NCI-H1417 treated with DMSO at 0.1 percent for 48 hours (cell line): ENCODE measurements at places on chromosomes 6 and 20.

DNA sequence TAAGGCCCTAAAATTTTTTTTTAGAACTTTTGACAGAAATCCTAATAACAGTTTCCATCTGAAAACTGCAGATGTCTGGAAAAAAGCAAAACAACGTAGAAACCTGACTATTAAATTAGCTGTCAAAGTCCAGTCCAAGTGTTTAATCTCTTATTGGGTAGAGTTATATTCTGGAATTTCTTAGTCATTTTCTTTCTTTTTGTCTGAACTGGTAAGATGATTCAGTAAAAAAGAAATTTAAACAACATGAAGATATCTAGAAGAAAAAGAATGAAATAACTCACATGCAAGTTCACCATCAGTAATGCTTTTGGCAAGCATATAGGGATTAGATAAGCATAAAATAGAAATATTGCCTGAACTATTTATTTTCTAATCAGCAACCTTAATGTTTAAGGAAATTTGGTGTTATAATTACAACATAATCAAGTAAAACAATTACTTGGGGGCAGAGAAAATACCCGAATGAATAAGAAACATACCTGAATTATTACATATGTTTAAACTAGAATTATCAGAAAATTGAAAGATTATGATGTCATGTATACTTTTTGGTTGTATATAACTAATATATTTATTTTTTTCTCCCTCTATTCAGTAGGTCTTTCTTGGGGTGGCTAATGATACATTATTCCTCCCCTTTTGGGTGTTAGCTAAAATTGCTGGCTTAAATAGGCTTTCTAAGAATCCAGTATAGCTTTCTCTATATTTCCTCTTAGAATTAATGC, 51.1 kb downstream of the FAM83B start:
- DNase-seq: no peak

DNA sequence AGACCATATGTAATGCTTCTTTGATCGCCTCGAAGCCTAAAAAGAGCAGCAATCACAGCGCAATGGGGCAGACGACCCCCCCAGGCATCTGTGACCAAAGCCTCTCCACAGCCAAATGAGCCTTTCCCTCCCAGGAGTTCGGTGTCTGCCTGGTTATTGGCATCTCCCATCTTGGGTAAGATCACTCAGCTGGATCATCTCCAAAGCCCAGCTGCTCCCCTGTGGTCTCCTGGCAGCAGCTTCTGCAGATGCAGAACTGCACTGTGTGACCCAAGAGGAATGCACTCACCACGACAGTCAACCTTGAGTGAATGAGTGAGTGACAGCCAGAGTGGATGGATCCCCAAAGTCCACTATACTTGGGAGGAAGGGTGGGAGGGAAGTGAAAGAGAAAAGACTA, 44.8 kb upstream of the IYD start:
- DNase-seq: no peak

- DNase-seq: no peak
Measured at GRCh38 chr20:35891375-35891774, 62.9 kb downstream of the SCAND1 start.

- no peak for DNase-seq
Measured at GRCh38 chr6:48883116-48883515, 579.9 kb downstream of the MMUT start.

GRCh38 chr6:73548458-73549446, 27.9 kb upstream of the EEF1A1 start:
- no peak for DNase-seq

- no peak for DNase-seq
Measured at GRCh38 chr6:41966961-41967311, 25.3 kb upstream of the CCND3 start.

DNA sequence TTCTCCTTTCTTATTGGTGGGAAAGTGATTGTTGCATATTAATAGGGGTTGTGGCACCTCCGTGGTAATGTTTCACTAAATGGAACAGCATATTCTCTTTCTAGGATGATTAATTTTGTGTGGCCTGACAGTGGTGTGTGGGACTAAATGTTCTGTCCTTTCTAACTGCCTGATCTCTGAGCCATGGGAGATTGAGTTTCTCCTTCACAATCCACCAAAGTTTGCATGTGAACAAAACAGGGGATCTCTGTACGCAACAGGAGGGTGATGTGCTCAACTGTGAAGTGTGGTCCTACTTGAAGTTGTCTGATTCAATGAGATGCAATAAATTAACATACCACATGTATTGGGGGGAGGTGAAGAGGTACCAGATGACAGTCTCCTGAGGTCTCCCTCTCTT, 19.3 kb downstream of the BCAS1 start:
- DNase-seq: no peak

- no peak for DNase-seq
Measured at GRCh38 chr20:62141397-62142251, 1.6 kb downstream of the PSMA7 start.

GRCh38 chr20:50372770-50373088, 137.5 kb upstream of the PTPN1 start:
- no peak for DNase-seq

- no peak for DNase-seq
Measured at GRCh38 chr6:146860583-146860982, 261.8 kb downstream of the ADGB start.

DNA sequence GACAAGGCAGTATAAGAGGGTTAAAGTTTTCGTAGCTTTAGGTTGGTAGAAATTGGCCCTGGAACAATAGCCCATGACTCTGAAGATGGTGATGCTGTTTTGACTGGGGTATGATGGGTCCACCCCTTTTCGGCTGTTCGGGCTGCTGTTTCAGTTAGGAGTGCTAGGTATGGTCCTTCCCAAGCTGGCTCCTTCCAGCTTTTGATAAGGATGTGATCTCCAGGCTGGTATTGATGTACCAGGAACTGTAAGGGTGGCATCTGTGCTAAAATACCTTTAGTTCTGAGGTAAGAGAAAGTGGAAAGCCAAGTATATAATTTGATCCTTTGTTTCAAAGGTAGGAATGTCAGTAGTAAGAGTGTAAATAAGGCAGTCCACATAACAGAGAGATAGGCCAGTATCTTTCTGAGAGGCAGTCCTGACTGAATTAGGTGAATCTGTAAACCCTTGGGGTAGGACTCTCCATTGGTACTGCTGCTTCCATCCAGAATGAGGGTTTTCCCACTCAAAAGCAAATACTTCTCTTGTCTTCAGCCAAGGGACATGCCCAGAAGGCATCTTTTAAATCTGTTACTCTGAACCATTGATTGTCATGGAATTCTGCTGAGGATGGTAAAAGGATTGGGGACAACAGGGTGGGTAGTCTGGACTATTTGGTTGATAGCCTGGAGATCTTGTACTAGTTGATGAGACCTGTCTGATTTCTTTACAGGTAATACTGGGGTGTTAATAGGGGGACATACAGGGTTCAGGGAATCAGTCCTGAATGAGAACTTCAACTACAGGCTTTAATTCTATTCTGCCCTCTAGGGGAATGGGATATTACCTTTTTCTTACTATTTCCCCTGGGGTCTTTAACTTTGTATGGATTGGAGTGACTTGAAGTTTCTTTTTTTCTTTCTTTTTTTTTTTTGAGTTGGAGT, 6.1 kb upstream of the ZNFX1 start:
- no peak for DNase-seq

DNA sequence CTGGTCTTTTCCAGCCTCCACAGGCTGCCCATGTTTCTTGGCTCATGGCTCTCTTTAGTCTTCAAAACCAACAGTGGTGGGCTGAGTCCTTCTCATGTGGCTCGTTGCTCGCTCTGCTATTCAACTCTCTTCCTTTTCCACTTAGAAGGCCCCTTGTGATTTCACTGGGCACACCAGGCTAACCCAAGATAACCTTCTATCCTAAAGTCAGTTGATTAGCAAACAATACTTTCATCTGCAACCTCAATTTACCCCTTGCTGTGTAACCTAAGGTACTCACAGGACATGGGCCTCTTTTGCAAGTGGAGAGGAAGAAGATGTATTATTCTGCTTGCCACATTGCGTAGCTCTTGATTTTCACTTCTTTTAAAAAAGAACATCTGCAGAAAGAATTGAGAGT, 79.6 kb downstream of the UTRN start:
- no peak for DNase-seq

GRCh38 chr6:35181308-35181932, 32.3 kb upstream of the SCUBE3 start:
- DNase-seq: no peak

DNA sequence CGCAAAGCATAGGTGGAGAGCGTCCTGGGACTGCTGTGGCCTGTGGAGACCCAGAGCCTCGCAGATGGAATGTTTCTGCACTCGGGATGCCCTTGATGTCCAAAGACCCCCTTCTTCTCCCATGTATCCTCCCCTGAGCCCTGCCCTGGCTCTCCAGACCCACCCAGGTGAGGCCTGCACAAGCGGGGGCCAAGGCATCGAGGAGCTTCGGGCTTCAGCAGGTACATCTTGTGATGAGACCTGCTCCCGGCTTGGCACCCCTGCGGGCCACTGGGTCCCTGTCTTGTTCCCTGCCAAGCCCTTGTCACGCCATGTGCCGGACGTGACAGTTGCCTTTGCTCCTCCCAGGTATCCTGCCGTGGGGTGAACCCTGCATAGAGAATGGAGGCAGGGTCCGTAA, 85.2 kb downstream of the RAMACL start:
- no peak for DNase-seq

DNA sequence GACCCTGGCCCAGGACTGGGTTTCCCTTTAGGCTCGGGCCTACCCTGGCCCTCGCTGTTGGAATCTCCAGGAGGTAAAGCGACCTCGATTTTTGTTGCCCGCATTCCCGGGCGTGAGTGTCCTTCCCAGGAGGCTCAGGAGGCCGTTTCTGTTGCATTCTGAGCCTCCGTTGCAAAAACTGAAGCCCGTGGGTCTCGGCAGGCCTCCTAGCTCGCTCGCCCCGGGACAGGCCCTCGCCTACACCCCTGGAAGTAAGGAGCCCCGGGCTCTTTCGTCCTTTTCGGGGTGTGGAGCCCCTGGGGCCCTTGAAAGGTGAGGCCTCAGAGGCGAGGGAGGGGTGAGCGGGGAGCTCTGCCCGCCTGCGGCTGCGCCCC, 2.3 kb downstream of the NR2E1 start:
- no peak for DNase-seq

- no peak for DNase-seq
Measured at GRCh38 chr6:29959467-29959866, 17.1 kb downstream of the HLA-A start.

DNA sequence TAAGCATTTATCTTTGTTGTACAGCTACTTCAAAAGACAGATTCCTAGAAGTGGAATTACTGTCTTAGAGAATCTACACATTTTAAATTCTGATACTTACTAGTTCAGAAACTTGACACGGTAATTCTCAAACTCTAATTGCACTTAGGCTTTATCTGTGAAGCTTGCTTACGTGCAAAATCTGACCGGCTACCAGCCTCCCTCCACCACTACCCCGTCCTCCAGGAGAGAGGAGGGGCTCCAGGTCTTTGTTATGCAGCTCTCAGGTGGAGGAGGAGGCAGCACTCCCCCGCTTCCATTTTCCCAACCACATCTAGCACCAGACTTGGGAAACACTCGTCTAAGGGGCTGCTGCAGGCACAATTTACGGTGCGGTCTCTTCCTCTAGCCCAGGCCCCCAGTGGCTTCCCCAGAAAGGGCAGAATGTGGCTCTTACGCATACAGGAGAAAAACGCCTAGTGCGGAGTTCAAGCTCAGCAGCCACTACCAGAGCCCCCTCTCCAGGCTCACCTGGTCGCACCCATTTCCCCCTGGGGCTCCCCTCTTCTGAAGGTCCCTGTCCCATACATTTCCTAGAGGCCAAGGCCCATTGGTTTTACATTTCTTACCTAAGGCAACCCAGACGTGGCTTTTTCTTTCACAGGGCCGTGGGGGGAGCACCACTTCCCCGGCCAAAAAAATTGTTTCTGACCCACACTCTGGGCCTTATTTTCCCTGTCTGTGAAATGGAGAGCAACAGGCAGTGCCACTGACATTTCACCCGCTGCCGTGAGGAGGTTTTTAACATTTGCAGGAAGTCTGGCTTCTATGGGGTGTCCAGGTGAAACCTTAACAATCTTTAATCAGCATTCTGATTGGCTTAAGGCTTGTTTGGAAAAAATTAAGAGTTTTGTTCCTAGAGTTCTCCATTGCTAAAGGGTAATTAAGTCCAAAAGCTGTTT, 1.6 kb upstream of the TGIF2 start:
- DNase-seq: no peak

- DNase-seq: no peak
Measured at GRCh38 chr6:141552031-141552430, 580.7 kb upstream of the GJE1 start.

DNA sequence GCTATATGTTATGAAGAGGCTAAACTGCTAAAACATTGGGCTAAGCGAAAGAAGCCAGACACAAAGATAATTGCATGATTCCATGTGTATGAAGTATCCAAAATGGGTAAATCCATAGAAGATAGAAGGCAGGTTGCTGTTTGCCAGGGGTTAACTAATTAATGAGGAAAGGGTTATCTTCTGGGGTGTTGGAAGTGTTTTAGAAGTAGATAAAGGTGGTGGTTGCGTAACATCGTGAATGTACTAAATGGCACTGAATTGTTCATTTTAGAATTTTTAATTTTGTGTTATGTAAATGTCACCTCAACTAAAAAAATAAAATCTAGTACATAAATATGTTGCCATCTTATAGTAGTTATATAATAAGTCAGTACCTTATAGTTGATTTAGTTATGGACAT, 104.4 kb upstream of the ADGRF4 start:
- DNase-seq: no peak

GRCh38 chr6:139149383-139149782, 14.5 kb downstream of the HECA start:
- no peak for DNase-seq

DNA sequence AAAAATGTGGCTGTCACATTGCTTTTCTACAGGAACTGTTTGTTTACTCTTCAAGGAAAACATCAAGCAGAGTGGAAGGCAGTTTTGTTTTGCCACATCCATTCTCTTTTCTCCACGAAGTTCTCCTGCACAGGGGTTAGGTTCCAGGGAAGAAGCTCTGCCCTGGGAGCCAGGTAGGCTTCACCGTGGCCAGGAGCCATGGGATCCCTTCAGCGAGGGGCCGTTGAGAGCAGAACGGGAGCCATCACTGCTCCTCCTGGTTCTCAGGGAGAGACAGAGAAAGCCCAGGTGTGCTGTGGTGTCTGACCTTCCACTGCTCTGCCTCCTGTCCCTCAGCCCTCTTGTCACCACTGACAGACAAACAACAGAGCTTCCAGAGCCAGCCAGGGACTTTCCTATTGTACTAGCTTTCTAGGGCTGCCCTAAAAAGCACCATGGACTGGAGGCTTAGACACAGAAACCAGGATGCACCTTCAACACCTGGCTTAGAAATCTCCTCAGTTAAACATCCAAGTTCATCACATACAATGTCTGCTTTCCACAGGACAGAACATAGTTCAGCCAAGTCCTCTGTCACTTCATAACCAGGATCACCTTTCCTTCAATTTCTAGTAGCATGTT, 75.6 kb upstream of the SLC22A23 start:
- no peak for DNase-seq

- no peak for DNase-seq
Measured at GRCh38 chr20:12022126-12022525, 104.4 kb downstream of the BTBD3 start.
